ENCODE measurements at places on chromosomes 7 and 10. TPM values are rescaled to one million over a fixed set of nuclear protein-coding genes. Genes with fewer than 3 reads are reported as not detected.

Gene CPA2
- total RNA-seq, result not detected

Gene IL6
- total RNA-seq, result not detected

DNA sequence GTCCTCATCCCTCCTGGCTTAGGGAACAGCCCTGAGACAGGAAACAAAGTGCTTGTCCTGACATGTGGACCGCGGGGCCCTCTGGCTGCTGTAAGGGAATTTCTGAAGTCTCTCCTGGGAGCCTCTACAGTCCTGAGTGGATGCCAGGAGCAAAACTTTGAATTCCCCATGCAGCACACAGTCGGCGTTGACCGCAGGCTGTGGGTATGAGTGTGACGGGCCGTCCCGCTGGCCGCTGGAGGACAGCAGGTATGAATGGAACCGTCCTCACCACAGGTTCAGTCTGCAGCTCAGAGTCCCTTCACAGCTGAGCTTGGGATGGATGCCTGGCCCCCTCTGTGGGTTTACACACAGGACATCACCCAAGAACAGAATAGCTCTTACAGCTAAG is 94.9 kb downstream of the GPR26 start:
- no peaks in the 10 kb centered on the region for H3K36me3 ChIP-seq
- H3K4me1 ChIP-seq, result no peaks in the 10 kb centered on the region
- H3K27me3 ChIP-seq, result peaks cover 6% of the 10 kb centered on the region
- no peak for DNase-seq
- no peak overlapping the region for H3K27ac ChIP-seq

DNA sequence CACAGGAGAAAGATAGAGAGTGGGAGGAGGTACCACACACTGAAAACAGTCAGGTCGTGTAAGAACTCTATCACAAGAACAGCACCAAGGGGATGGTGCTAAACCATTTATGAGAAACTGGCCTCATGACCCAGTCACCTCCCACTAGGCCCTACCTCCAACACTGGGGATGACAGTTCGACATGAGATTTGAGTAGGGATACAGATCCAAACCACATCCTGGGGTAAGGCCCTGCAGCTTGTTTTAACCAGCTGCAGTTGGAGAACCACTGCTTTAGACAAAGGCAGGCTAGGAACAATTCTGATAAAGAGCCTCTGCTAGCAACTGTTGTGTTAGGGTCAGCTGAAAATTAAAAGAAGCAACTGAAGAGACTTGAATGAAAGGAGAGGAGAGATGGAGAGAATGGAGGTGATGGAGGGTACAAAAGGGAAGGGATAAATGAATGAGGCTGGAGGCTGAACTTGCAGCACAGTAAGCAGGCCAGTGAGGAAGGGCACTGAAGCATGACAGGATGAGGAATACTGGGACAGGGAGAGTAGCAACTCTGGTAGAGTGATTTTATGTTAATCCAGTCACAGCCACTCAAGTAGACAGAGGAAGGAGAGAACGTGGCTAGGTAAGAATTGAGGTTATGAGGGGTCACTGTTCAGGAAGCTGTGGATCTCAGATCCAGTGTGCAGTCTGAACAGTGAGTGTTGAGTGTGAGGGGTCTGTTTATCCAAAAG is 23.6 kb downstream of the MEST start:
- no peaks in the 10 kb centered on the region for H3K27me3 ChIP-seq
- no peak overlapping the region for H3K4me3 ChIP-seq
- H3K27ac ChIP-seq, result no peak overlapping the region
- H3K36me3 ChIP-seq, result peaks cover 6% of the 10 kb centered on the region
- no peak for DNase-seq

DNA sequence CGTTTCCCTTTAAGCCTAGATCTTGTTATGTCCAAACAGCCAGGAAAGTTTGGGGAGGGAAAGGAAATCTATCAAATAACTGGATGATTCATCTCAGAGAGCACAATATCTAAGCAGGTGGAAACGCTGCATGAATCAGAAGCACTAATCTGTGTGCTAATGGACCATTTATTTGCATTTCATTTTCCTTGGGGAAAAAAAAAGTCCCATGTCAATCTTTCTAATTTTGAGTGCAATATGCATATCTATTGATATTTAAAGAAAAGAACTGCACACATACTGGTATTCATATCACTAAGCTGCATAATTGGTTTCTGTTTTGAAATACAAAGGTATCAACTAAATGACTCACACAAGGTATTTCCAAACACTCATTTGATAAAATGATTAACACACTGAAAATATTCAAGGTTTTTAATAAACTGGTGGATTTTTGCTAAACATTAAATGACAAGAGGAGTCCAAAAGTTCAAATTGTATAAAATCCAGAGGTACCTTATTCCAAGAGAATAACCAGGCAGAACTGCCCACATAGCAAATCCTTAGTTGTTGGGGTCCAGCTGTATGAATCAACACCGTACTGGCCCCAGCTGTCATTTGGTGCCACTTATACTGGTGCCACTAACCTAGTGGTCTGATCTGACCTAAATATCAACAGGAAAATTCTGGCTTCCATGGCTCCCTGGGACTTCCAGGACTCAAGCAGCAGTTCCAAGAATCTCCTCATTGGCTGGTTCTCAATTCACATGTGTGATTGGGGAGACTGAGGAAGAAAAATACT is 122.2 kb upstream of the SP4 start:
- no peaks in the 10 kb centered on the region for H3K4me1 ChIP-seq
- DNase-seq, result no peak
- H3K4me3 ChIP-seq, result no peak overlapping the region
- no peaks in the 10 kb centered on the region for H3K36me3 ChIP-seq

DNA sequence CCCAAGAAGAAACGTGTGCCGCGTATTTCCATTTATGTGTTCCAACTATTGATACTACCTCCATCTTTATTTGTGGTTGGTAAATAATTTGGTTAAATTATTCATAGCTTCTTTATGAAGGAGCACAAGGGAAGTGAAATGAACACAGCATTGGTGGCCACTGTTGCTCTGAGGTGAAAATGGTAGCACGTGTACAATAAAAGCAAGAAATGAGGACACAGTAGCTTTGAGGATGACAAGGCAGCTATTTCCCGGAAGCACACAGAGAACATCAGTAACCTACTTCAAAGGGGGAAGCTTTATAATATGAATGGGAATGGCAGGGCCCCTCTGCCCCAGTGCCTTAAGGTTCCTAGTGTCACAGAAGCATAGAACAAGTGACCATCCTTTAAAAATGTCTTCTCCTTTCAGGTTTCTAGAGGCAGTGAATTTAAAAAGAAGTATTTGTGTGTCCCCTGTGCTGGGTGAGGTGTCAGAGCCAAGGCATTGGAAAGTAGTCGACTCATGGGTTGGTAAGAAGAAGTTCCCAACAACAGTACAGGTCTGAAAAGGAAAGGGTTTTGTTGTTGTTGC is 78.8 kb downstream of the SGMS1 start:
- H3K4me1 ChIP-seq, result peaks cover 20% of the 10 kb centered on the region
- H3K27me3 ChIP-seq, result no peaks in the 10 kb centered on the region
- H3K27ac ChIP-seq, result no peak overlapping the region
- no peak overlapping the region for H3K4me3 ChIP-seq

DNA sequence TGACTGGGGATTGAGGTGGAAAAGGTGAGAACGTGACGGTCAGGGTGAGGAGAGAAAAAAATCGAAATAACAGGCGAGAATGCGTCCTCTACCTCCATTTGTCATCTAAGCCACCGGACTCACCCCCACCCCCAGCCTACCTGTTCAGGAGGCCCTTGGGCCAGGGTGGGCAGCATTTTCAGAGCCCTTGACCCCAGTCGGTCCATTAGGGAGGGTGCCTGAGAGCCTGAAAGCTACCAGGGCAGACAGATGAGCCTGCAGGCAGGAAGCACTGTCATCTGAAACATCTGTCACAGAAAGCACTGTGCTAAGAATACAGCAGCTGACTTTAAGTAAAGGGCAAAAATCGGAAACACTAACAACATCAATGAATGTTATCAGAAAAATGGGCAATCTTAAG is 47.0 kb downstream of the MAD1L1 start:
- peaks cover 8% of the 10 kb centered on the region for H3K36me3 ChIP-seq
- no peaks in the 10 kb centered on the region for H3K4me1 ChIP-seq
- no peaks in the 10 kb centered on the region for H3K27me3 ChIP-seq
- DNase-seq, result no peak

DNA sequence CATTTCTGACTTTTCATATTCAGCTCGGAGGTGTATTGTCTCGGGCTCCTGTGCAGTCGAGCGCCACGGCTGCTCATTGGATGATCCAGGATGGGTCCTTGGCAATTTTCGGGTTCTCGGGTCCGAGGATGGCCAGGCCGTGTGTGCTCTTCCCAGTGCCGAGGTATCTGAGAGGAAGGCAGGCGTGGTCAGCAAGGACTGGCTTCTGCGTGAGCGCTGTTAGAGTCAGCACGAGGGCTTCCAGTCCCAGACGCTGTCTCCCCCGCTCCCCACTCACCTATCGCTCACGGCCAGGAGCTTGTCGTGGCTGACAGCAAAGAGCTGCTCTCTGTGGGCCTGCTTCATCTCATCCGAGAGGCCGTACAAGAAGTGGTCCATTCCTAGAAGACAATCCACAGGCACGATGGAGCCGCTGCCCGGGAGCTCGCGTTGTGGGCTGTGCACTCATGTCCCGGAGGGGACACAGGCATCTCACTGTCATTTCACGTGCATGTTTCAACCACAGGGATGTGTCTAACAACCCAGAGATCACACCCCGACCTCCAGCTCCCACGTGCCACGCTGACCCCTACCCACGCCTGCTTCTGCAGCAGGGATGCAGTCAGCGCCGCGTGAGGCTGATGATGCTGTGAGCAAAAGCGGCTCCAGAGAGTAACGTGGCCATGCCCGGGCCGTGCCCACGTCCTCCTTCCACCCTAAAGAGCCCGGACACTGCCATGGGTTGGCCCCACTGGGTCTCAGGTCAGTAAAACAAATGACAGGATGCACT is 34.4 kb downstream of the PITRM1 start:
- no peak overlapping the region for H3K27ac ChIP-seq
- peaks cover 96% of the 10 kb centered on the region for H3K36me3 ChIP-seq
- H3K4me3 ChIP-seq, result no peak overlapping the region
- H3K4me1 ChIP-seq, result no peaks in the 10 kb centered on the region

DNA sequence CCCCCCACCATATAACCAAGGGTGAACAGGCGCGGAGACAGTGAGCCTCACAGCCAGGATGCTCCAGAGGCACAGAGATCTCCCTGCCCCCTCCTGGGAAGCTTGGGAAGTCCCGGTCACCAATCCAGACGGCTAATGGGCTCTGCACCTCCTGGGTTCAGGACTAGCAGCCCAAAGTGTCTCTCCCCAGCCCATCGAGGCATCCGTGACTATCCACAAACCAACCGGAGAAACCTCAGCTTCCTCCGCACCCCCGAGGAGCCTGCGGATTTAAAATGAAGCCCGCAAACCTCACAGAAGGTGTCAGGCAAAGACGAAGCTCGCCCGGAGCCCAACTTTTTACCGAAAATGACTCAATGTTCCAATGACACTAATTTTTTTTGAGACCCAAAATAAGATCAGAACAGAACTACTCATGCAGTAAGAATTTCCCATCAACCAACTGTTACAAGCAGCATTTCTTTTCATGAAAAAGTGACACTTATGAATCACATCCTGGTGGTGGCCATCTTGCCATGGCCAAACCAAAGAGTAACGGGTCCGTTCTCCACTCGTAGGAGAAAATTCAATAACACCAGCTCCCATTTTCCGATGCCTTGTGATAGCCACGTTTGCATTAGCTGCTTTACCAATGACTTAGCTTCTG is 6.0 kb downstream of the PDGFA start:
- peaks cover 2% of the 10 kb centered on the region for H3K36me3 ChIP-seq
- no peak overlapping the region for H3K4me3 ChIP-seq
- H3K27ac ChIP-seq, result no peak overlapping the region
- peaks cover 56% of the 10 kb centered on the region for H3K27me3 ChIP-seq

DNA sequence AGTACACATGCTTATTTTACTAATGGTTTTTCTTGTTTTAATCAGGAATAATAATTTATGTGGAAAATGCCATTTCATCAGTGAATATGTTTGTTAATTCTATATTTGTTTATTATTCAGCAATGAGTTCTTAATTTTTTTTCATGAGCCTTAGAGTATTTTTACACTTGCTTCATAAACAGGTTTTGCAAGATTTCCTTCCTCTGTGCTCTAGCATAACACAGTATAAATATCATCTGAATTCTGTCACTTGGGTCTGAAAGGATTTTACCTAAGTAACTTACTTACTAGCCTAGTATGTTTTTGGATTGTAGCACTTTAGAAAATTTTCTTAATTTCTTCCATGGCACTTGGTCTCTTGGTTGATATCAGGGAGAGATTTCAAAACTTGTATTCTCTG is 45.8 kb downstream of the GLCCI1 start:
- no peak overlapping the region for H3K4me3 ChIP-seq
- peak overlapping the region; percentile 68 for H3K27ac ChIP-seq
- H3K27me3 ChIP-seq, result no peaks in the 10 kb centered on the region
- peaks cover 8% of the 10 kb centered on the region for H3K4me1 ChIP-seq

DNA sequence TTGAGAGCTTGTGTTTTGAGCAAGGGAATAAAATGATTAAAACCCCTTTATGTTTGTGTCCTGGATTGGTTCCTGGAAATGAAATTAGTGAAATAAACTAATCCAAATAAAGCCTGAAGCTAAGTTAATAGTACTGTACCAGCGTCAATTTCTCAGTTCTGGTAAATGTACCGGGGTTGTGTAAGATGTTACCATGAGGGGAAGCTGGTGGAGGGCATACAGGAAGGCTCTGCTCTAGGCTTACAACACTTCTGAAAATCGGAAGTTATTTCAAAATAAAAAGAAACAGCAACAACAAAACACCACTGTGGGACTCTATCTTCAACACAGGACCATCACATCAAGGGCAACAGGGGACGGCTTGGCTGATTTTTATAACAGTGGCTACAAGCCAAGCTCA is 257.0 kb downstream of the CREB5 start:
- no peak overlapping the region for H3K4me3 ChIP-seq
- H3K27ac ChIP-seq, result no peak overlapping the region
- H3K27me3 ChIP-seq, result no peaks in the 10 kb centered on the region
- H3K36me3 ChIP-seq, result no peaks in the 10 kb centered on the region
- H3K4me1 ChIP-seq, result no peaks in the 10 kb centered on the region

- H3K27ac ChIP-seq, result no peak overlapping the region
- DNase-seq, result no peak
- no peaks in the 10 kb centered on the region for H3K36me3 ChIP-seq
Observed at GRCh38 chr10:69685426-69685801, 55.4 kb downstream of the FAM241B start.

DNA sequence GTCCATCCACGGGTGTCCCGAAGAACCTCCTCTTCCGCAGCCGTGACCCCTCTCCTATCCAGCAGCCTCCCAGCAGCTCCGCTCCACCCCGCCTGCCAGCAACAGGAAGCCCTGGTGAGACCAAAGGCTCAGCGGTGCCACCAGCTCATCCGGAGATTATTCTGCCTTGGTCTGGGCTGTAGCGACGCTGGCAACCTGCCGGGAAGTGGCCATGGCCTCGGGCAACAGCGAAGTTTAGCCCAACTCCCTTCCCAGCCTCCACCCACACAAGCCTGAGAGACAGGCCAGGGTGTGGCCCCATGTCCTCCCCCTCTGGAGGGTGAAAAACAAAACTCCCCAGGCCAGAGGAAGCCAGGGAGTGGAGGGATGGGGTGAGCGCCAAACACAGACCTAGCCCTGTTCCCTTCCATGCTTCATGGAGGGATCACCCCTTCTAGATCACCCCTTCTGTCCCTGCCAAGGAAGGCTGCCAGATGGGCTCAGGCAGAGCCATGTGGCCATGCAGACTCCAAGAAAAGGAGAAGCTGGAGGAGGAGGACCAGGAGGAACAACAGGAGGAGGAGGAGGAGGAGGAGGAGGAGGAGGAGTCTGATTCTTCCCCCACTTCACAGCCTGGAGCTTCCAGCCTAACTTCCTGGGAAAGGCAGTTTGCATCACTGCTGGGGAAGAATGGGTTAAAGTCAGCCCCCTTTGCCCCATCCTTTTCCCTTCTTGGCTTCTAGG is 918 bp downstream of the CALHM2 start:
- peaks cover 75% of the 10 kb centered on the region for H3K4me1 ChIP-seq
- no peaks in the 10 kb centered on the region for H3K27me3 ChIP-seq
- H3K36me3 ChIP-seq, result peaks cover 6% of the 10 kb centered on the region
- DNase-seq, result peak; percentile 51
- H3K27ac ChIP-seq, result peak overlapping the region; percentile 77
- peak overlapping the region; percentile 74 for H3K4me3 ChIP-seq
